ENCODE measurements at places on chromosomes 16 and 17.

GRCh38 chr17:57565176-57565575 is 179.9 kb downstream of the CCDC182 start:
- no peak for DNase-seq

- DNase-seq, result no peak
These were observed 12.2 kb downstream of the MPP3 start for GRCh38 chr17:43820759-43821158.

GRCh38 chr17:62737513-62737912 is 70.6 kb downstream of the MARCHF10 start:
- DNase-seq, result no peak

- no peak for DNase-seq
These were observed 6.8 kb downstream of the CRISPLD2 start for GRCh38 chr16:84826558-84826941.

DNA sequence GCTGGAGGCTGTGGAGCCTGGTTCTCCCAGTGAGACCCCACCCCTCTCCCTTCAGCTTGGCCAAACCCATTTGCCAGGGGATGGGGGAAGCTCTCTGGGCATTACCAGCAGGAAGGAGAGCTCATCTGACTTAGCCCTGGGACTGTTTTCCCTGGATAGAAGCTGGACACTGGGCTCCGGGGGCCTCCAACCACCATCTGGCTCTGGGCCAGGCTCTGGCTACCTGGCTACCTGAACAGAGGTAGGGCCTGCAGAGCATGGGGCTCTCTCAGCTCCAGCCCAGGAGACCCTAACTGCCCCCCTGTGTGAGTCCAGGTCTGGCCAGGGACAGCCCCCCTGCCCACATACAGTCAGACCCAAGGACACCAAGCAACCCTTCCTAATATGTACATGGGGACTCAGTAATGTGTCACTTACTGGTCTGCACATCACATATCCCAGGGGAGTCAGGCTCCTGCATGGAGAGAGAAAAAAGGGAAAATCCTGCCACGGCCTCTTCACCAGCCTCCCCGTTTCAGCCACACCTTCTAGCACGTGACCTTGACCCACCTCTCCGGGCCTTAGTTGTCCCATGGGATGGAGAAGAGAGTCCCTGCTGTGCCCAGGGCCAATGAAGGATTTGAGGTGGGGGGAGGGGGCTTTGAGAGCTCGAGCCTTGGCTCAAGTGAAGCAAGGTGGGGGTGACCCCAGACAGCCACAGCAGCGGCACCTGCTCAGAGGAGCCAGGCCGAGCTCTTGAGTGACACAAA is 13.8 kb downstream of the CNGB1 start:
- DNase-seq, result no peak

DNA sequence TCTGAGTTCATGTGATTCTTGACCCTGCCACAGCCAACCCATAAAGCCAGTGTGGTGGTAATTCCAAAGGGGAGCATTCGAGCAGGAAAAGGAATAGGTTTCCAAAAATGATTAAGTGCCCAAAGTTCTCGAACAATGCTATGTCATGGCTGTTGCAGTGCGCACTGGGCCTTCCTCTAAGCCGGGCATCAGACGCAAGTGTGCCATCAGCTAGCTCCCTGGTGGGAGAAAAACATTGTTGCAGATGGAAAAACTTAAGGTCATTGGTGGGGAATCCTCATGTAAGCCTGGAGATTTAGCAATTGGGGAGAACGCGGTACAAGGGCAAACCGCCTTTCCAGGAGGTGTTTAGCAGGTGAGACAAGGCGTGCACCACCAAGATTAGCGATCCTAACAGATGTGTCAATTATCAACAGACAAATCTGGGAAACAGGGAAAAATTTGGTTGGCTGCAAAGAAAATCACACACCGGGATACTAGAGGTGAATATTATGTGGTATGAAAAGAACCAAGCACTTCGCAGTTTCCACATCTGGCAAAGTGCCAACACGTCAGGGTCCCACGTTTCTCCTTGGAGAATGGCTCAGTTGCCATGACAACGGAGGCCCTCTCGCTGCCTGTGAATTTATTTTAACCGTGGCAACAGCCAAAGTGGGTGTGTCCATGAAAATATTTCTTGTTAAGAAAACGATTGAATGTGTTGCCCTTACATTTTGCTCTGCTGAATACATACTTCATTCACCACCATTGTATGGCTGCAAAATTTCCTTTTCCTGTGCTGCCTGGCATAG is 118.5 kb upstream of the CACNG5 start:
- peak; percentile 17 for DNase-seq

GRCh38 chr16:69311533-69312387 is 610 bp downstream of the VPS4A start:
- no peak for DNase-seq

DNA sequence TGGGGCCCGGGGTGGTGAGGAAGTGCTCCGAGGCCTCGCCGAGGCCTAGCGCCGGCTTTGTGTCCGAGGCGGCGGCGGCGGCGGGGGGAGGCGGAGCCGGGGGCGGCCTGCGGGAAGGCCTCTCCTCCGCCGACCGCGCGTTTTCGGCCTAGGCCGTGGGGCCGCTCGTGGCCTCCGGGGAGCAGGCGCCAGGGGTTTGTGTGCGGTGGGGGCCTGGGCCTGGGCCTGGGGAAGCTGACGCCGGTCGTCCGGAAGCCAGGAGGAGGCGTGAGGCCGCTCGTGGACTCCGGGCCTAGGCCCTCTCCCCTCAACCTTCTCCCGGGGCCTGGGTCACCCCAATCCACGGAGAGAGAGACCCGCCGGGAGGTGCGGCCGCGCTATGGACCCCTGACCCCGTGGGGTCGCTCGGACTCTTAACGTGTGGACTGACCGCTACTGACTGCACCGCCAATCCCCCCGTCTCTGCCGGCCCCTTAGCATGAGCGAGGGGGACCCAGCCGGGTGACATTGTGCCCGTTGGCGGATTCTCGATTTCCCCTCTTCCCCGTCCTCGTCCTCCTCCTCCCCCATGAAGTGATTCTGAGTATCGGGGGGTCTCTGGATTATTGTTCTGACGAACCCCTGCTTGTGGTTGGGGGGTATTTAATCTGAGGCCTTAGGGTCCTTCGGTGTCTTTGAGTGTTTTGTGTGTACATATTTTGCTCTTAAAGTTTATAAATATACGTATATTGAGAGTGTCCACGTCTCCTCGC is 660 bp downstream of the RBBP6 start:
- DNase-seq, result peak; percentile 43

GRCh38 chr17:72618001-72618509 is 474.4 kb downstream of the SLC39A11 start:
- no peak for DNase-seq

DNA sequence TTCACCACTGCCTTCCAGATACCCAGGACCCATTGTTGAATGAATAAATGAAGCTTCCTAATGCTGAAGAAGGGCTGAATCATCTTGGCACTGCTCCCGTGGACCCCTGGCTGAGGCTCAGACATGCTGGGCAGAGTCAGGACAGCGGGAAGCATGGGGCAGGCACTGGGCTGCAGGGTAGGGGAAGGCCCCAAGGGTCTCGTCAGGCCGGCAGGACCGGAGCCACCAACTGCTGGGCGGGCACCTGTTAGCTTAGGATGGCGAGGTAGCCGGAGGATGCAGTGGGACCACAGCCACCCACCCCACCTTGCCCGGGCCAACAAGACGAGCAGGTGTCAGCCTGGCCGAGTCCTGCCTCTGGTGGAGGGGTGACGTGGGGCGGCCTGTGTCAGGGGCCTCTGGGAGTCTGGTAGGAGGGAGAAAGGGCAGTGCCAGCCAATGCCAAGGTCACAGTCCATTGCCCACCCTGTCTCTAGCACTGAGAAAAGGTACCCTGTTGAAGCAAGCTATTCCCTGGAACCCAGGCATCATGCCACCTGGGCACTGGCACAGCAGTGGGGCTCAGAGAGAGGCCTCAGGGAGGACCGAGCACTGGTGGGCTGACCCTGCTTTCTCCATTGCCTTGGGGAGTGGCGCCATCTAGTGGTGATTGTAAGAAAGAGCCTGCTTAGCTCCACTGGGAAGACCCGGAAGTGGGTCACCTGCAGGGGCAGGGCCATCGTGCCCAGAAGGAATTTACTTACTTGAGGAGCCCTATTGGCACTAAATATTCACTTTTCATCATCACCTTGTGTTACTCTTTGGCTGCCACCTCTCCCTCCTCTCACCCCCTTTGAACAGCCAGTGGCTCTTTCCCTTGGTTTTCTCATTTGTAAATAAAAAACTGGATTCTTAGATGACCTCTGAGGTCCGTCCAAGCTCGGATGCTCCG is 3.0 kb upstream of the DLX3 start:
- peak; percentile 74 for DNase-seq

DNA sequence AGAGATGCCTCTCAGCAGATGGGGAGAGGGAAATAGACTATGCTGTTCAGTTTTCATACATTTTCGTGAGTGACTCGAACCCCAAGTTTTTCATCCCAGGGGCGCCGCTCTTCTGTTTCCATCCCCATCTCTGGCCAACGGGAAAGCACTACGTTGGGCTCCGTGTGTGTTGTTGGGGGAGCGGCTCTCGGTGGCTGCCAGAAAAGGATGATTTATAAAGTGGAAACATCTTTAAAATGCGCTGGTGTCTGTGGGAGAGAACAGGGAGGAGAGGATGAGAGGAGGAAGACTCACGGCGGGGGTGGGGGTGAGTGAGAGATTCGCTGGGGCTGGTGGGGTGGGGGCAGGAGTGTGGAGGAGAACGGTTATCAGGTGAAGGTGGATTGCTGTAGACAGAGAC is 5.8 kb downstream of the TBX4 start:
- no peak for DNase-seq

DNA sequence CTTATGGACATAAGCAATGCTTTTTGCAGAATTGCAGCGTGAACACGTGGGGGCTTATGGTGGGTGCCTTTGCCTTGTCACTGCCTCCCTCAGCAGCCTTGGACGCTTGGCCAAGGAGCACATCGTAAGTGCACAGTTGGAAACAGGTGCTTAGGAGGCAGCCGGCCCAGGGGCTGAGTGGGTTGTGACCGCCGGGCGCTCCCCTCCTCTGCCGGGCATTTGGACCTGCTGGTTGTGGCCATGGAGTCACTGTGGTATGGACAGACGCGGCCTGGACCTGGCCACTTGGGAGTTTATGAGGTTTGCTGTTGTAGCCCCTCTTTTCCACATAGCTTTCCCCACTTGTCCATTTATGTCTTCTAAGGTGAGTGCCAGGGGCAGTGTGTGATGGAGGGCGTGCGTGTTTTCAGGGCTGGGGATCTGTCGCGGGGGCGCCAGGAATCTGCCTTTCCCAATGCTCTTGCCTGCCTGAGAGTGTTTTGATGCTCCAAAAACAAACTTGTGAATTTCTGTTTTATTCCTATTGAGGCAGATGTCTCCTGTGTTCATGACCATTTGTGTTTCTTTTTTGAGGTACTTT is 49.2 kb downstream of the PDPK1 start:
- no peak for DNase-seq

DNA sequence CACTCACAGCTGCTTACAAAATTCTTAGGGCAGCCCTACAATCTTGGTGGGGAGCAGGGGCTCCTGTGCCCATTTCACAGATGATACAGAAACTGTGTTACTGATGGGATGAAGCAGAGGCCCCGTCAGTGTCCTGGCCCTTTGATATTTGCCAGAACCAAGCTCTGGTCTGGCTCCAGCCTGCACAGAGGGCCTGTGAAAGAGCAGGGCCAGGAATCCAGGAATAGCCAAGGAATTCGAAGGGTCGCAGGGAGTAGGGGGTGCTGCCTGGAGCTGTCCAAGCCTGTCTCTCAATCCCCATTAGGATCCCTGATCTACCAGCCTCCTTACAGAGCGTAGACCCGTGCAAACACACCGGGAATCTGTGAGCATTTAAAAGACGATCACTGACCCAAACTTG is 86.3 kb upstream of the RCVRN start:
- no peak for DNase-seq

GRCh38 chr16:4176906-4177417 is 60.7 kb upstream of the ADCY9 start:
- no peak for DNase-seq

DNA sequence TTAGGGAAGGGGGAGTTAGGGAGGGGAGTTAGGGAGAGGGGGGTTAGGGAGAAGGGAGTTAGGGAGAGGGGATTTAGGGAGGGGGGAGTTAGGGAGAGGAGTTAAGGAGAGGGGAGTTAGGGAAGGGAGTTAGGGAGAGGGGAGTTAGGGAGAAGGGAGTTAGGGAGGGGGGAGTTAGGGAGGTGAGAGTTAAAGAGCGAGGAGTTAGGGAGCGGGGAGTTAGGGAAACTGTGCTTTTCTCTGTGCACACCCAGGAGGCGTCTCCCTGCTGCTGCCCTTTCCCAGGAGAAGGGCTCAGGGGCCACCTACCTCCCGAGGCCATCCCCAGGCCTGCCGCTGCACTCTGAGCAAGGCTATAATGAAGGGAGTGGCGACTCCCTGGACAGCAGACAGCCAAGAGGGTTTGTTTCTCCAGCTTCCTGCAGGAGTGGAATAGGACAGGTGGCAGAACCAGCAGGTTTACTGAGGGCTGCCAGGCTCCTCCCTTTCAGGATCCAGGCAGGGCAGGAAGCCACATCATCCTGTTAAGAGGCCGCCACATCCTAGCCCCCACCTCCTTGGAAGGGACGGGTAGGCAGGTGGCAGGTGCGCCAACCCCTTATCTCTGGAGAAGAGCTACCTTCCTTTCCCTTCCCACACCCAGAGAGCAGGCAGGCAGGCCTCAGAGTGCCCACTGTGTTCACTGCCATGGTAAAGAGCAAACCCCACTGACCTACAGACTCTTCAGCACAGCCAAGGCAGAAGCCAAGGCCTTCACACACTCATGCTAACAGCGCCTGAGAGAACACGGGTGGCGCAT is 4.3 kb downstream of the CANT1 start:
- no peak for DNase-seq

DNA sequence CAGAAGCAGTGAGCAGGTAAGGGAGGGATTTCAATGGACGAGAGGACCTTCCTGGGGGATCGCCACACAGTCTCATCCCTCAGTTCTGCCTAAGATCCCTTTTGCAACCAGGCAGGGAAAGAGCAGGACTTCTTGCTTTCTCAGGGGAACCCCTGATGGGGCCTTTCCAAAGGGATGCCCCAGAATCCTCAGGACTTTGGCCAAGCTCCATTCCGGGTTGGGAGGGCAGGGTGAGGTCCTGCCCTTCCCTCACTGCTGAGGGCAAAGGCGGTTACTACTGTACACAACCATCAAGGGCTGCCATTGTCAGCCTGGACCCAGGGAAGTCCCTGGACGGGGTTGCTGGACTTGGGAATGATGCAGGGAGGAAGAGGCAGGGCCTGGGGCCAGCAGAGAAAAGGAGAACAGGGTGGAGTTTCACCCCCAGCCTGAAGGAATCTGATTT is 9.7 kb downstream of the PRR29 start:
- no peak for DNase-seq

GRCh38 chr17:80294210-80294609 is 33.6 kb downstream of the RNF213 start:
- DNase-seq, result peak; percentile 4

- no peak for DNase-seq
These were observed 18.8 kb downstream of the POLR2A start for GRCh38 chr17:7502987-7503386.

DNA sequence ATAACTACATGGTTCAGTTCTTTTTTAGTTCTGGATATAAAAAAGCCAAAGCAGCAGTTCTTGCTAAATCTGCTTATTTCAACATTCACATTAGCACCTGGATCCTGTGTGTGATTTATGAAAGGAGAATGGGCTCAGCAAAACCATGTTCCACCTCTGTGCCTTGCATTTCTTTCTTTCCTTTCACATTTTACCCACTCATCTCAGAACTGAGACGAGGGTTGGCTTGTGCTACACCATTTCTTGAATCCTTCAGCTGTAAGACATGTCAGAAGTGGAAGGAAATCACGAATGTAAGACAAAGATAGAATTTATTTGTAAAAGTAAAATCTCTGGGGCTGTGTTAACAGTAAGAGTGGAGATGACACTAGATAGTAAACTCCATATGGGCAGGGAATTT is 1.2 kb upstream of the UTP6 start:
- no peak for DNase-seq
